ENCODE measurements at places on chromosomes 7 and 10.

- no peak for DNase-seq
Observed at GRCh38 chr7:146172112-146172511, 55.5 kb downstream of the CNTNAP2 start.

- no peak for DNase-seq
Observed at GRCh38 chr10:7243873-7244272, 167.0 kb downstream of the SFMBT2 start.

DNA sequence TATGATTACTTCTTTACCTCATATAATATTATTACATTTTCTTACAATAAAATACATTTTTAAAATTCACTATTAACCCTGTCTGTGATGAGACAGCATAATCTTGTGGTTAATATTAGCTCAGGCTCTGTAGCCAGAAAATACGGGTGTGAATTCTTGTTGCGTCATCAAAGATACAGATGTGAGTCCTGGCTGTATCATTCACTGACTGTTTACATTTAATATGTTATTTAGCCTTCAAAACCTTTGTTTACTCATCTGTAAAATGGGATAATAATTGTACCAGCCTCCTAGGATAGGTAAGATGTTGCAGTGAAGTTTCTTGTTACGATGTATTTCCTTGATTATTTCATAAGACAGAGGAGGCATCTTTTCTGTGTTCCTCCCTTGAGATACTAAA is 184.7 kb upstream of the PRPS1L1 start:
- no peak for DNase-seq

DNA sequence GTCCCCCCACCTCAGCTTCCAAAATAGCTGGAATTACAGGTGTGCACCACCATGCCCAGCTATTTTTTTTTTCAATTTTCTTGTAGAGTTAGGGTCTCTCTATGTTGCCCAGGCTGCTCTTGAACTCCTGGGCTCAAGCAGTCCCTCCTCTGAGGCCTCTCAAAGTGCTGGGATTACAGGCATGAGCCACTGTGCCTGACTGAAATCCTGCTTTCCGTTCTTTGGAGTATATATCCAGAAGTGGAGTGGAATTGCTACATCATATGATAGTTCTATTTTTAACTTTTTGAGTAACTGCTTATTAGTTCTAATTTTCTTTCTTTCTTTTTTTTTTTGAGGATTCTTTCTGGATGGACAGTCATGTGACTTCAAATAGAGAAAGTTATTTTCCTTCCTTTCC is 62.9 kb upstream of the ZMIZ2 start:
- DNase-seq = no peak

GRCh38 chr10:110304394-110304779 is 333 bp downstream of the SMNDC1 start:
- peak; percentile 19 for DNase-seq

GRCh38 chr10:26555719-26556368 is 117.7 kb downstream of the APBB1IP start:
- DNase-seq = no peak

GRCh38 chr10:70568781-70569495 is 33.6 kb downstream of the PRF1 start:
- no peak for DNase-seq

DNA sequence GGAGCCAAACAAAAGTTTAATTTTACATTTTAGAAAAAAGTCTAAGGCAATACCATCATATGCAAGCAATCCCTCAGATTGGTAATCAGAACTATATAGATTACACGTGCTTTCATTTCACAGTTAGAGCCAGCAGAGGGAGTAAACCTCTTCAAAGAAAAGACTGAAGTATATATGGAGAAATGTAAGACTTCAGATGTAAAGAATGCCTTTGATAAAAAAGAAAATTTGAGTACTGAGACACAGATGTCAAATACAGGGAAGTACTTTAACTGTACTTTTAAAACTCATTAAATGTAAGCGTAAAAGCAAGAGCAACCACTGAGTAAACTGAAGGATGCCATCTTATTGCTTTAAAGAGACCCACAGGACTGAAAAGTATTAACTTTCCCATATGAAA is 101.4 kb upstream of the FAM133B start:
- DNase-seq = no peak

DNA sequence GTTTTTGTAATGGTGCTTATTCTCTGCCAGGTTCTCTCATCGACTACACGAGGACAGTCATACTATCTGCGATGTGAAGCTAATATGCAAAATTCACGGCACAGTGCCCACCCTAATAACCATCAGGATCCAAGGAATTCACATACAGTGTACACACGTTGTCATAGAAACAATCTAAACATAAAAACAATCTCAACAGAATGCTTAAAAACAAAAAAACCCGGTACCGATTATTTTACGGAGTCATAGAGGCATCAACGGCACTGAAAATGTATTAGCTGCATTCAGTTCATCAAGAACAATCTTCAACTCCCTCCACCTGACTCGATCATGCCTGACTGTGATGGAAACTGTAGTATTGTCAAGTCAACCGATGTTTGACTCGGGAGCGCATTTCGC is 628 bp downstream of the MRPS33 start:
- no peak for DNase-seq

- DNase-seq = no peak
Observed at GRCh38 chr7:135960709-135961451, 16.3 kb downstream of the MTPN start.

GRCh38 chr10:117316701-117317100 is 58.5 kb downstream of the PDZD8 start:
- DNase-seq = no peak

- DNase-seq = no peak
Observed at GRCh38 chr7:27616914-27617548, 45.7 kb downstream of the HIBADH start.
